ENCODE measurements at places on chromosomes 6 and 20.

DNA sequence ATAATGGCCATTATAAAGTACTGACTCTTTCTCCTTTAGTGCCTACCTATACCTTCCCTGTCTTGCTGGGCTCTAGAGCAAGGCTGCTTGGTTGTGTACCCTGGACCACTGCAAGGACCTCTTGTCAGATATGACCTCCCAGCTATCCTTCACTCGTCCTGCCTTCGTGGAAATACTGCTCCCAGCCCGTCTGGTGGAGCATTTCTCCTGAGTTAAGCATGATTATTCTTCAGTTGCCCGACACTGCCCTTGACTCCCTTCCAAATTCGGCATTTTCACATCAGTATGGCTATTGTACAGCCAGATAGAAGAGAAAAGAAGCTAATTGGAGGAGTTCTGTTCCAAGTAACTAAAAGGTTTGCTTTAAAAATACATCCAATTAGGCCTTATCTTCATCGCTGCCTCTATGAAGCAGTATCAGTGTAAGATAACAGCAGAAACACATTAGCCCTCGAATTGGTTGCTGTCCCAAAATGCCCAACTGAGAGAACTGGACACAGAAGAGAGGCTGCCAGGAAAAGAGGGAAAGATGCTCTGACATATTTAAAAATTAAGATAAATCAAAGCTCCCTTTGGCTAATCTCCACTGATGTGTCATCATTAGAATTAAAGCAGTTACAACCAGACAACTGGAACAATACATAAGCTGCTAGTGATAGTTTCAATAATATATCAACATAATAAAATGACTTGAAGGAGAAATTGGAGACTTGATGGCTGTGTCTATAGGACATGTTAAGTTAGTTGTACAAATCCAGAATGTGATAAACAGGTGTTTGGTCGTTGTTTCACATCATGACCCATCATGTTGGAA lies 54.4 kb downstream of the OPRM1 start:
- DNase-seq: no peak

- no peak for DNase-seq
Measured at GRCh38 chr6:44967481-44967880, 360.6 kb upstream of the RUNX2 start.

GRCh38 chr6:70985156-70985555 lies 28.3 kb upstream of the B3GAT2 start:
- no peak for DNase-seq

- DNase-seq: no peak
Measured at GRCh38 chr6:1825277-1825676, 215.6 kb downstream of the FOXC1 start.

GRCh38 chr6:22970004-22970403 lies 400.6 kb downstream of the HDGFL1 start:
- DNase-seq: no peak

DNA sequence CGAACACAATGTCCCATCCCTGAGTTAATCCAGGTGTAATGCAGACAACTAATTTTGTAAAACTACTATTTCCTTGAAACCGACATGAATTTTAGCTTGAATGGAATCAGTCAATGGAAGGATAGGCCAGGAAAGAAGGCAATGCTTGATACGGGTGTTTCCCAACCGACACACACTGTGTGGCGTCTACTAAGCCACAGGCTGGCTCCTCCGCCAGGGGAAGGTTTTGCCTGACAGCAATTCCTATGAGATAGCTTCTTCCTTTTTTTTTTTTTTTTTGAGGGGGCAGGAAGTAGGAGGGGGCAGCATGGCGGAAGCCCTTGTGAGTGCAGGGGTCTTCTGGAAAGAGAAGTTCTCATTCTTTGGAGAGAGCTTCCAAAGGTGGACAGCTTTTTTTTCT lies 12.0 kb upstream of the LAMA4 start:
- no peak for DNase-seq

DNA sequence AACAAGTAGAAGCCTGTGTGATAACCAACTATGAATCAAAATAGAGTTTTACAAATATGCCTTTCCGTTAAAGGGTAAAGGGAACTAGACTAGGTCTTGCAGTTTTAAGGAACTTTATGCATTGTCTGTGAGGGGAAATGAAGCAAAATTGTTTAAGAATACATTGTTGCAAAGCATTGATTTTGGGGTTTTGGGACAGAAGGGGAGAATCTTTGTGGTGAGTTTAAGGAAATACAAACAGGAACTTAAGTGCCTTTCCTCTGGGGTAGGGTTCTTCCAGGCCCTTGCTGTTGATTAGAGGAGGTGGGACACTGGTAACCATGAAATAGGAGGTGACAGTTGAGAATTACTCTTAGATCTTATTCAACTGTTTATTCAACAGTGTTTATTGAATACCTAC lies 4.7 kb downstream of the MAPK14 start:
- DNase-seq: no peak

DNA sequence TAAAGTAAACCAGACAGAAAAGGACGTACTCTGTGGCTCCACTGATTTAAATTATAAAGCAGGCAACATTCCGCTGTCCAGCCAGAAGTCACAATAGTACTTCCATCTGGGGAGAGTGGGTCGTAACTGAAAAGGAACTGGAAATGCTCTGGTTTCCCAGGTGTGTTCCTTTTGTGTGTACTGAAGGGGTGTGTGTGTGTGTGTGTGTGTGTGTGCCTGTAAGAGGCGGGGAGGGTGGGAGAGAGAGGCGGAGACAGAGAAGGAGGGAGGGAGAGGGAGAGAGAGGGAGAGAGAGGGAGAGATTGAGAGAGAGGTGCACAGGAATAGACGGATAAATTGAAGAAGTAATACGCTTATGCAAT lies 178.4 kb upstream of the ZNF184 start:
- DNase-seq: no peak

GRCh38 chr6:109457562-109457996 lies 2.0 kb upstream of the MICAL1 start:
- DNase-seq: no peak

- no peak for DNase-seq
Measured at GRCh38 chr6:67748521-67748920, 886.6 kb upstream of the ADGRB3 start.

- no peak for DNase-seq
Measured at GRCh38 chr6:140027219-140027618, 652.8 kb upstream of the CITED2 start.

- no peak for DNase-seq
Measured at GRCh38 chr6:35833536-35833935, 28.4 kb downstream of the LHFPL5 start.

- no peak for DNase-seq
Measured at GRCh38 chr6:92763274-92763584, 656.1 kb downstream of the EPHA7 start.

DNA sequence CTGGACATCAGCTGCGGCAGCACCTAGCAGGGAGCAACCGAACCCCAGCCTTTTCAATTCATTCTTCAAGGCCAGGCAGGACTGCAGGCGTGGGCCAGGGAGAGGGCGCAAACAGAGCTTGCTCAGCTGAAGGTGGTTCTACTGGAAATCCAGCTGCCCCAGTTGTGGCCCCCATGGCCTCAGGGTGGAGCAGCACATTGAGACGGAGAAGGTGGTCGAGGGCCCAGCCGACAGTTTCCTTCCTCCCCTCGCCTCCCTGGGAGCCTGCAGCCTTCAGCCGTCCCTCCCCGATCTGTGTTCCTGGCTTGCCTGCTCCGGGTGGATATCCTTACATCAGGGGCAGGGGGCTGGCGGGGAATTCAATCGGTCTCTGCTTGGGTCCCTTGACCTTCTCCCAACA lies 217.8 kb downstream of the ANKRD60 start:
- DNase-seq: no peak

DNA sequence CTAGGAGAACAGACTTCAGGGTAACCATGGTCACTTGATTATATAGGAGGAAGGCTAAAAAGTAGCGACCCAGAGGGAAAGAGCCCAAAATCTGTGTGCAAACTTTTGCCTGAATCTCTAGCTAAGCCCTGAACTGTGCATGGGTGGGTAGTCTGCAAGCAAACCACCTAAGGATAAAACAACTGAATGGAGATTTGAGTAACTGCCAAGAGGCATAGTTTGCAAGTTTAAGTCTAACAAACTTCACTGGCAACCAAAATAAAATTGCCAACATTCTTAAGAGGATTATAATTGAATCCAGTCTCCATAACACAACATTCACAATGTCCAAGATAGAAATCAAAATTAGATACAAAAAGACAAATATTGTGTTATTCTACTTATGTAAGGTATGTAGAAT lies 192.0 kb upstream of the PLN start:
- DNase-seq: no peak

DNA sequence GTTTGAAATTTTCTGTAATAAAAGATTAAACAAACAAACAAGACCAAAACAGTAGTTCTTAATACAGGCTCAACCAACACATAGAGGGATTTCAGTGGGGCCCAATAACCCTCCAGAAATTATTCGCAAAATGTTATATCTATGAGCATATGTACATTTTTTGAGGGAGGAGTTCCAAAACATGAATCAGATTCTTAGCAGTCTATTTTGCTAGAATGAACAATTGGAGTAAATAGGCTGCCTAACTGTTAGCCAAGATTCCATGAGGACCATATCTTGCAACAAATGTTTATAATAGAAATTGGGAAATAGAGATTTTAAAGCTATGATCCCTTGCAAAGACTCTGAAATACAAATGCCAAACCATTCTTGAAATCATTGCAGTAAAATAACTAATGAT lies 186.3 kb downstream of the AKAP7 start:
- DNase-seq: no peak

GRCh38 chr20:14189794-14190402 lies 147.5 kb downstream of the FLRT3 start:
- no peak for DNase-seq

GRCh38 chr6:41748542-41748941 lies 1.3 kb upstream of the PGC start:
- no peak for DNase-seq

DNA sequence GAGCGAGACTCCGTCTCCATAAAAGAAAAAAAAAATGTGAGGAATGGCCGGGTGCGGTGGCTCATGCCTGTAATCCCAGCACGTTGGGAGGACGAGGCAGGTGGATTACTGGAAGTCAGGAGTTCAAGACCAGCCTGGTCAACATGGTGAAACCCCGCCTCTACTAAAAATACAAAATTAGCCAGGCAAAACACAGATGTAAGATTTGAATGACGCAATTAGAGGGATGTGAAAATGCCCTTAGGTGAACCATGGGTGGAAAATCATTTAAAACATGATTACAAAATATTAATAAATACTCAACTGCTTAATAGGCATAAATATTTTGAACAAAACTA lies 20.9 kb downstream of the COL9A3 start:
- no peak for DNase-seq

DNA sequence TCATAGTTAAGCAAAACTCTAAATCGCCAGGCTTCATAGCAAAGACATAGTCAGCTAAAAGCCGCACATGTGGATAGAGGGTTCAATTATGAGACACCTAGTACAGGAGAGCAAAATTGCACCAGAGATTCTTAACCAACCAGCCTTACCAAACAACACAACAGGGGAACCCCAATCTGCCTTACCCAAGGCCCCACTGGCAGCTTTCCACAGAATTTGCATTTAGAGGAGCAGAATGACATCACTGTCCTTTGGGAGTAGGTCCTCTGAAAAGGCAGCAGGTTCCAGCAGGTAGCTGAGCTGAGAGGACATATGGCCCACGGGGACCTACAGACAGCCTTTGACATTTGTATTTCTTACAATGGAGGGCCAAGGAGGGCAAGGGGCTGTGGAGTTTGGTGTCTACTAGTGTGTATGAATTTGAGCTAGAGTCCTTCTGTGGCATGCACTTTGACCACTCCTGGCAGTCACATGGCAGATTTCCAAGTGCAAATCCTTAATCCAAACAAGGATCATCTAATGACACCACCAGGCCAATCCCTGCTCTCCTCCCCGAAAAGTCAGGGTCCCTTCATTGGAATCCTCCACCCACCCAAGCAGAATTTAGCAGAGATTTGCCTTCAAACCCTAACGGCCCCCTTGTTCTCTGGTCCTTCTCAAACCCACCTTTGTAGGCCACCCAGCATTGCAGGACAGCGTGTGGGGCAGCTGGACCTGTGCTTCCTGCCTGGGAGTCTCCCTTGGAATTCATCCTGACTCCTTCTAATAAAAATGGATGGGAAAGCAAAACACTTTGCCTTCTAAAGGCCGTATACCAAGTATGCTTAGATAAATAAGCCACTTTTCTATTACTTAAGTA lies 171.2 kb upstream of the SUPT3H start:
- no peak for DNase-seq

- no peak for DNase-seq
Measured at GRCh38 chr20:38246357-38247165, 14.0 kb downstream of the KIAA1755 start.

DNA sequence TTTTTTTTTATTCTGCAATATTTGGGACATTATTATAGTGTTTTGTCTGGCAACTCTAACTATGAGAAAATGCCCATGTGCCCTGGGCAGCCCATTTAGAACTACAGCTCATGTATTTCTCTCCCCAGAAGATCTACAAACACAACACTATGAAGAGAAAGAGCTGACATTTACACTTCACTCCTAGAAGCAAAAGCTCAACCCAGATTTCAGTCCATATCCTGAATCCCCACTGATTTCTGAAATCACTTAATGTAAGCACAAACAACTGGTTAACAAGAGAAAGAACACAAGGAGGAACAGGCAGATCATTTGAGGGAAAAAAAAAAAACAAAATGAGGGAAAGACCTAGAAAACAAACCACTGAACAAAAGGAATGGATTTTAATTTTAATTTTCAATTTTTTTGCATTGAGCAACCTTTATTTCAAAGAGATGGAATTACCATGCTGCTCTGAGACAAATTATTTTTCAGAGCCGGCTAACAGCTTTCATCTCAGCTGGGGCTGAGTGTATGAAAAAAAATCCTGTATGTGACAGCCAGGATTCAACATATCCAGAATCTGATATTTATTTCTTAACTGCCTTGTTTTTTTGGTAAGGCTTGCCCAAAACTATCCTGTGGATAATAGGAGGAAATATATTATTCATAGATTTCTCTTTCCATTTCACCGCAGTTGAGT lies 32.5 kb downstream of the KIAA0319 start:
- no peak for DNase-seq

- no peak for DNase-seq
Measured at GRCh38 chr20:25461786-25462545, 54.5 kb downstream of the GINS1 start.

DNA sequence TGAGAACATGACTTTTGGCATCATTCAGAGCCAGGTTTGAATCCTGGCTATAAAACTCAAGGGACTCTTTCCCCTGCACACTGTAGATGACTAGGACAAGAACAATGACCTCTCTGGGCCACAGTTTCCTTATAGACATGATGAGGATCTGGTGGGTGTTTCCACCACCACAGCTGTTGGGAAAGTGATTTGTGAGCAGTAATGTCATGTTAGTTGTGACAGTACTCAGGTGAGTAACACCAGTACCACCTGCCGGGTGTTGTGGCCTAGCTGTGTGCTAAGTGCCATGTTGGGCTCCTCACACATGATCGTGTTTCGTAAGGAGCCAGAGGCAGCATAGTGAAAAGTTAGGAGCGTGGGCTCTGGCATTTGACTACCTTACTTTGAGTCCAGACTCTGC lies 24.1 kb downstream of the HM13 start:
- DNase-seq: no peak
